Nucleus accumbens (tissue), 56 donors: ENCODE measurements at places on chromosomes 16 and 17.

GRCh38 chr16:27446721-27447120, 44.7 kb downstream of the IL21R start:
- DNase-seq, result no peak

GRCh38 chr17:57311281-57312216, 55.2 kb downstream of the MSI2 start:
- no peak for DNase-seq

DNA sequence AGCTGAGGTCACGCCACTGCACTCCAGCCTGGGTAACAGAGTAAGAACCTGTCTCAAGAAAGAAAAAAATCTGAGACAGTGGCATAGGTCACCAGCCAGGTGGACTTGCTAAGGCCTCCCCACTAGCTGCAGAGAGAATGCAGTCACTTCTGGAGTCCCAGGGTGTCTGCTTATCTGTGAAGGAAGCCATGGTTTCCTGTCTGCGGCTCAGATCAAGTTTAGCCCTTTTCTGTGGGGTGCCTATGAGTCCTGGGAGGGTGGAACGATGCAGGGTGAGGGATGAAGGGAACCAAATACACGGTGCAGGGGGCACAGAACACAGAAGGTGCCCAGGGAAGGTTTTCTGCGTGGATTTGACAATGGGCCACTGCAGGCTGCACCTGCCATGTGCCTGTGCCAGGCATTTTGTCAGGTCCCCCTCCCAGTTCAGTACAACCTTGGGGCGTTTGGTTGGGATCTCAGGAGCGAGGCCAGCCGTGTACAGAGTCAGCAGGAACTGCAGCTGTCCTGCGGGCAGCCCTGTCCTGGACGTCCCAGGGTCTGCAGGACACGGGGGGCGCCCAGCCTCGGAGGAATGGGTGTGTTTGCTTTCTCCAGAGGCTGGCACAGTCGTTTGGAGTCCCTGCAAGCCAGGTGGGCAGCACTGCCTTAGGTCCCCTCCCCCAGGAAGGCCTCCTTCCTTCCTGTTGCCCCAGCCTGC, 41.8 kb downstream of the RAB11FIP4 start:
- no peak for DNase-seq

GRCh38 chr17:73902416-73903181, 258.4 kb upstream of the SDK2 start:
- no peak for DNase-seq

DNA sequence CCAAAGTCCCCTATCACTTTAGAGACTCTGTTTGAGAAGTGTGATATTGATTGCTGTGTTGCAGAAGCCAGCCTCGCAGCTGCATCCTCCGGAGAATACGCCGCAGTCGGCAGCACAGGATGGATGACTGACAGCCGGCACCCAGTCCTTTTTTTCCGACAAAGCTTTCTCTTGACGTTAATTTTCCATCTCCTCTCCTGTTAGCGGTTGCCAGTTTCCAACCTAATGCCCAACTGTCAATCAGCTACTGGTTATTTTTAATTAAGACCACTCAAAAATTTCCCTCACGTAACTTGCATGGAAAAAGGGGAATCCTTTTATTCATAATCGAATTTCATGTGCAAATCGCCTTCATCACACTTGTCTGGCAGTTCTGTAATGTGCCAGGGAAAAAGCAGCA, 953.9 kb downstream of the CDH11 start:
- DNase-seq, result no peak

DNA sequence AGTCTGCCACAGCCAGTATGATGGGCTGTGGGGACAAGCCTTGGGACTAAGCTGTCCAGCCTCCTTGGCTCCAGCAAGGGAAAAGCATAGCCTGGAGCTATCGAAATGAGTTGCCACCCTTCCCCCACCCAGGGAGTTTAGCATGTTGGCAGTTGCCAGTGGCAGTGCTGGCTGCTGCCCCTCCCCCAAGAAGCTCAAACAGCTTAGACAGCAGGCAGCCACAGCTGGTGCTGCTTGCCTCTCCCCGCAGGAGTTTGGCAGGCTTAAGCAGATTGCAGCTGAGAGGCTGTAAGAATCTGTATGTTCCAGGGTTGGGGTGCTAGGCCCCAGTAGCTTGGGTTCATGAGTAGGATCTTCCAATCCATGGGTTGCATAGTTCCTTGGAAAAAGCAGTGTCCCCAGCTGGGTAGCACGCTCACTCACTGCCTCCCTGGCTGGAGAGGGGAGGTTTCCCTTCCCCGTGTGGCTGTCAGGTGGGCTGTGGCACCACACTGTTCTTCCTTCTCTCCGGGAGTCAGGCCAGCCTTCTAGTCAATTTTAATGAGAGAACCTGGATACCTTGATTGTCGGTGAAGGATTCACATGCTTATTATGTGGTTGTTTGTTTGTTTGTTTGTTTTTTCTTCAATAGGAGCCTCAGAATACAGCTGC, 506.1 kb downstream of the CDH11 start:
- no peak for DNase-seq

GRCh38 chr17:73921306-73921705, 277.1 kb upstream of the SDK2 start:
- DNase-seq, result no peak

GRCh38 chr17:14006249-14006942, 62.9 kb upstream of the COX10 start:
- DNase-seq, result no peak

- DNase-seq, result no peak
These were observed 21.3 kb downstream of the DNAH17 start for GRCh38 chr17:78555746-78556401.

DNA sequence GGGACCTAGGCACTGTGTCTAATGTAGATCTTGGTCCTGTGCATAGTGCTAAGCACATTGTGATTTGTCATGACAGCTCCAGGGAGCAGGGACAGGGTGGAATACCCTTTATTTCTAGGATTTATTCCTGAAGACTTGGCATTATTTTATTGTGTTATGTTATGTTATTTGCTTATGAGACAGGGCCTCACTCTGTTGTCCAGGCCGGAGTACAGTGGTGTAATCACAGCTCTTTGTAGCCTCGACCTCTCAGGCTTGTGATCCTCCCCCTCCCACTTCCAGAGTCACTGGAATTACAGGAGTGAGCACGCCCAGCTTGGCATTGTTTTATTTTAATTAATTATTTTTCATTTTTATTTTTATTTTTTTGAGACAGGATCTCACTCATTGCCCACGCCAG, 40.5 kb upstream of the USP7 start:
- DNase-seq, result no peak

DNA sequence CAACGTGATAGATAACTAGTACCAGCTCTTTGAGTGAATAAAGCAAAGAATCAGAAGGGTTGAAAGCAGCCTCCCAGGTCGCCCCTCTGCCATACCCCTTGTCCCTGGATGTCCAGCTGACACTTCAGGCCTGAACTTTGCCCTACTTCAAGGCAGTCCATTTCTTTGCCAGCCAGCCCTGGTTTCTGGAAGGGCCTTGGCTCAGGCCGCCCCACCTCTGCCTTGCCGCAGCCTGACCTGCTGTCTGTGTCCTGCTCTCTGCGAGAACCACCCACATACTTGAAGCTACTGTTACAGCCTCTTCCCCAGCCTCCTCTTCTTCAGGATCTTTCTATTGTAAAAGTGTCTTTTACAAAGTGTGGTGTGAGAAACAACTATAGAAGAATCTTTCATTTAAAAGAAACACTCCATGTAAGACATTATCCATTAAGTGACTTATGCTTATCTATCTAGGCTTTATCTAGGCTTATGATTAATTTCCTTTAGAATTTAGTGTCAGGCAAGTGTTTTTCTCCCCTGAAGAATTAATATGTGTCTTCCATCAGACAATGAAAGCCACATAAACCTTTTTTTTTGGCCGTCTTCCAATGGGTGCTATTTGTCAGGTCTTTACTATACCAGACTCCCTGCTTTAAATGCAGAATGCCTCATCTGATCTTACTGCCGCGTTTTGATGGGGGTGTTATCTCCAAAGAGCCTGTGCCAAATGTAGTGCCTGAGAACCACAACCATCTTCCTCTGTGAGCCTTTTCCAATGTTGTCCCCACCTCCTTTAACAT, 133.9 kb downstream of the SOCS1 start:
- DNase-seq, result no peak

- DNase-seq, result no peak
These were observed 18.5 kb downstream of the NFE2L1 start for GRCh38 chr17:48066656-48067055.

- DNase-seq, result no peak
These were observed 11.8 kb upstream of the MTSS2 start for GRCh38 chr16:70697594-70698170.

- DNase-seq, result peak; percentile 20
These were observed 16.7 kb downstream of the RHOT1 start for GRCh38 chr17:32158870-32159585.

GRCh38 chr17:80283116-80283852, 22.6 kb downstream of the RNF213 start:
- DNase-seq, result no peak

DNA sequence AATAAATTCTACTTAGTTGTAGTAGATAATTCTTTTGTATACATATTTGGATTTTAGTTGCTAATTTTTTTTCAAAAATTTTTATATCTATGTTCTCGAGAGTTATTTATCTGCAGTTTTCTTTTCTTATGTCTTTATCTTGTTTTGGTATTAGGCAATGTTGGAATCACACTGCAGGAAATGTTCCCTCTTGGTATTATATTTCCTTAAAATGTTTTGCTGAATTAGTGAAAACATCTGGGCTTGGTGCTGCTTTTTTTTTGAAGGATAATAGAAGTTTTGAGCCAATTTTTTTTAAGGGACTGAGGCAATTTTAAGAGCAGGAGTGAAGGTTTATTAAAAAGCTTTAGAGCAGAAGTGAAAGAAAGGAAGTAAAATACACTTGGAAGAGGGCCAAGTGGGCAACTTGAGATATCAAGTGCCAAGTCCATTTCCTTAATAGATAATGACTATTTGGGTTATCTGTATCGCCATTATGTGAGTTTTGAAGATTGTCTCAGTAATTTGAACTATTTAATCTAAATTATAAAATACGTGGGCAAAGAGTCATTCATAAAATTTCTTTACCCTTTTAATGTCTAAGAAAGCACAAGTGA, 1390.1 kb upstream of the CDH8 start:
- no peak for DNase-seq

GRCh38 chr16:85891033-85891775, 7.8 kb upstream of the IRF8 start:
- no peak for DNase-seq

DNA sequence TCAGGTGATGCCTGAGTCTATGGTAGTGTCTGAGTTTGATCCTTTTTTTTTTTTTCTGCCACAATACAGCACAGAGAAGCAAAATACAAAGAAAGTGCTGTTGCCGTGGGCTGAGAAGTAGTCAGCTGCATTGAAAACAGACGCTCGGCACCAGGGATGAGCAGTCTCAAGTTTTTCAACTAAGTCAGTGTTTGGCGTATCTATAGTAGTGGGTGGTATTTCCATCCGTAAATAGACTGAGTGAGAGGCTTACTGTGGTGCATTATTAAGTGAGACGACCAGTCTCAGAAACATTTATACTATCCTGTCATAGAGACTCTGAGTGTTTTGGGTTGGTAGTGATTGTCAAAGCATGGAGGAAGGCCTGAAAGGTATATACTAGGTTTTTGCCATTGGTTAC, 221.3 kb downstream of the SNX29 start:
- DNase-seq, result no peak

DNA sequence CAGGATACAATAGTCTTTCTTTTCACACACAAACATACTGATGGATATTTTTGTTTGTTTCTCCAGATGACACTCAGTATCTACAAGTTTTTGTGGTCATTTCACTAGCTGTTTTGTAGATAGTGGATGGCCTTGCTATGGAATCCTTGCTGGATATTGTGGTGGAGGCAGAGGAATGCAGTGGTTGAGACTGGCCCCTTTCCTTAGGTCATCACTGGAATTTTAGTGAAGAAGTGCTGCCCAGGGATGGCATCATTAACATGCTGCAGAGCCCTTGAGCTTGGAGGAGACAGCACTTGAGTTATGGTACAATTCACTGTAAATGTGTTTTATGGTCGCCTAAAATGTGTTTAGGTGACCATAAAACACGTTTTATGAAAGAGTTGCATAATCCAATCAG, 455.9 kb upstream of the HSBP1 start:
- DNase-seq, result no peak

GRCh38 chr16:68300734-68301459, 9.8 kb downstream of the SLC7A6OS start:
- no peak for DNase-seq

- no peak for DNase-seq
These were observed 13.9 kb upstream of the OR1F1 start for GRCh38 chr16:3173892-3174617.

GRCh38 chr16:87780385-87780989, 14.7 kb upstream of the KLHDC4 start:
- DNase-seq, result no peak

DNA sequence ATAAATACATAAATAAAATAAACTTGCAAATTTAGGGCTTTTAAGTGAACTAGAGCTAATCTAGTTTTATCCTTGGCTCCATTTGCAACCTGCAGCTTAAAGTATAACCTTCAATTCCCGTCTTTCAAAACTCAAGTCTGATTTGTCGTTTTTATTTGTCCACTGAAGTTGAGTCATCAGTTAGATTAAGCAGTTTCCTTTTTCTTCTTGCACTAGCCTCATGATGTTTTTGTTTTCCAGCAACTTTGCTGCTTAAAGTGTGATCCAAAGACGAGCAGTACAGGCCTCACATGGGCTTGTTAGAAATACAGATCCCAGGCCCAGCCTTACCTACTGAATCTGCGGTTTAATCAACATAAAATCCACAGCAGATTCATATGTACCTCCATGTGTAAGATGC, 13.8 kb downstream of the ARSG start:
- DNase-seq, result no peak

DNA sequence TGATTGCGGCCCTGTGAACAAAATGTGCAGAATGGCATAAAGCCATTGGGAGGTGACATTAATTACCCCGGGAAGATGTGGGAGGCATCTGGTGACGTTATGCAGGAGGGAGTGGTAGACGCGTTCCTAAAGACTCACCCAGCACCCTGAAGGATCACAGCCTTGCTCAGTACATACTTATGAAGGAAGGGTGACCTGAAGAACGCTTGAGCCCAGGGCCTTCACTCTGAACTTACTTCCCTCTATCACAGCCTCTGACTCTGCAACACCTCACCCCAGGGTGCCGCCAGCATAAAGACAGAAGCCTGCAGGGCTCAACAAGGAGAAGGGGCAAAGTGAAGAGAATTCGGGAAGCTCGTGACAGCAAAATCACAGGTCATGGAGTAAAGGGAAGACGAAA, 9.4 kb downstream of the MFSD6L start:
- DNase-seq, result no peak

GRCh38 chr16:2487903-2488531, 13.1 kb downstream of the TBC1D24 start:
- no peak for DNase-seq

- DNase-seq, result no peak
These were observed 9.1 kb upstream of the BLMH start for GRCh38 chr17:30300818-30301217.

GRCh38 chr17:27824745-27825144, 24.4 kb upstream of the NOS2 start:
- no peak for DNase-seq
